Activated CD4-positive, alpha-beta T cell treated with anti-CD3 and anti-CD28 coated beads for 24 hours (primary cell): ENCODE measurements at places on chromosomes 16 and 17.

DNA sequence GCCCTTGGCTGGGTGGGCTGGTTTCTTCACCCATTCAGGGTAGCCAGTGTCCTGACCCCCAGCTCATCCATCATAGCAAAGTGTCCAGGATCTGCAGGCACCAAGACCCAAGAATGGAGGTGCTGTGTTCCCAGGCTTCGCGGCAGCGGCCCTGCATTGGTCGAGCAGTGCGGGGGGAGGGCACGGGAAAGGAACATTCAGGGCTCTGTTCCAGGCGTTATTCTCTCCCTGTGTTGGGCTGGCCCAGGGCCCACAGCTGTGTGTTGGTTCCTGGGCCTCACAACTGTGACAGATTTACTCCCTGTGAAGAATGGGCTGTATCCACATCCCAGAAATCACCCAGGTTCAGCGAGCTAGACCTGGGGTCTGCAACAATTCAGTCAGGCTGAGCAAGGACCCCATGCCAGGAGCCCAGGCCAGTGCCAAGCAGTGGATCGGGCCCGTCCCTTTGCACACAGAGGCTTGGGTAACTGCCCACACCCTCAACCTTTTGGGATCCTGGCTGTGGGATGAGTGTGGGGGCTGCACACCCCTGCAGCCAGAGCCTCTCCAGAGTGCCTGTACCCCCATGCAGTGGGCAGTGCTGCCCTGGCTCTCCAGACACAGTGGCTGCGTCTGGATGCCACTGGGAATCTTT is 10.0 kb downstream of the GPT2 start:
- DNase-seq, result no peak

- DNase-seq, result no peak
Measured at GRCh38 chr17:9026741-9027140, 5.4 kb downstream of the NTN1 start.

DNA sequence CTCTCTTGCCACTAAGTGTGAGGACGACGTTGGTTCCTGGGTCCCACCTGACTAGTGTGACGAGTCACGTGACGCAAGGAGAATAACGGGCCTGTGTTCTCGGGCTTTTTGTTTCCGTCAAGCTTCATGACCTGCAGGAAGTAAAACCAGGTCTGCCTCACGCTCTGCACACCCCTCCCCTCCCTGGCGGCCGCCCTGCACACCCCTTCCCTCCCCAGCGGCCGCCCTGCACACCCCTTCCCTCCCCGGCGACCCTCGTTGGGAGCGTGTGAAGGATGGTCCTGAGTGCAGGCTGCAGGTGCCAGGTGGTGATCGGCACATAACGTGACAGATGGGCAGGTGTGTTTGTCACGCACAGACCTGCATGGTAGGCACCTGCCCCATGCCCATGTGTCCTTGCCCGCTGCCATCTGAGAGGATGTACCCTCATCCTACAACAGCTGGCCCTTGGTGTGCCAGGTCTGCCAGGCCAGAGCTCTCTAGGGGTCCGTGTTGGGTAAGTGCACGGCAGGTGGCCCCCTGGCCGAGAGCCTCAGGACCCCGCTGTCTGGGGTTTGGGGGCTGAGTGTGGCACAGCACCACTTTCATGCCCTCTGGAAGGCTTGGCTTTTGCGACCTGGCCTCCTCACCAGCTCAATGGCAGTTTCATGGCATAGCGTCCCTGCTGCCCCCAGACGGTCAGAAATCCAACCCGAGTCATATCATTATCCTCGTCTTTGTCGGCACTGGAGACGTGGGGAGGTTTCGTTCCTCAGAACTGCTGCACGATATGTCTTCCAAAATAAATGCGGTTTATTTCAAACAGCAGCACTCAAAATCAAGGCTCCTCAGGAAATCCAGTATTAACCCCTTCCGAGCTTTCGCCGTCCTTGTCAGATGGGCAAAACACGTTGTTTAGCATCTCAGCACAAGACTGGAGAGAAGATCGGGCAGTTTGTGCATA is 191.8 kb upstream of the CHMP6 start:
- no peak for DNase-seq

- no peak for DNase-seq
Measured at GRCh38 chr17:17328251-17328650, 25.1 kb downstream of the NT5M start.
